ENCODE measurements at places on chromosomes 12 and 14.

GRCh38 chr14:49992901-49993339 lies 100.0 kb downstream of the ARF6 start:
- DNase-seq, result peak; percentile 76

GRCh38 chr14:54282849-54283248 lies 114.0 kb upstream of the CDKN3 start:
- no peak for DNase-seq

- peak; percentile 15 for DNase-seq
Observed at GRCh38 chr12:46839964-46840363, 14.2 kb upstream of the SLC38A4 start.

DNA sequence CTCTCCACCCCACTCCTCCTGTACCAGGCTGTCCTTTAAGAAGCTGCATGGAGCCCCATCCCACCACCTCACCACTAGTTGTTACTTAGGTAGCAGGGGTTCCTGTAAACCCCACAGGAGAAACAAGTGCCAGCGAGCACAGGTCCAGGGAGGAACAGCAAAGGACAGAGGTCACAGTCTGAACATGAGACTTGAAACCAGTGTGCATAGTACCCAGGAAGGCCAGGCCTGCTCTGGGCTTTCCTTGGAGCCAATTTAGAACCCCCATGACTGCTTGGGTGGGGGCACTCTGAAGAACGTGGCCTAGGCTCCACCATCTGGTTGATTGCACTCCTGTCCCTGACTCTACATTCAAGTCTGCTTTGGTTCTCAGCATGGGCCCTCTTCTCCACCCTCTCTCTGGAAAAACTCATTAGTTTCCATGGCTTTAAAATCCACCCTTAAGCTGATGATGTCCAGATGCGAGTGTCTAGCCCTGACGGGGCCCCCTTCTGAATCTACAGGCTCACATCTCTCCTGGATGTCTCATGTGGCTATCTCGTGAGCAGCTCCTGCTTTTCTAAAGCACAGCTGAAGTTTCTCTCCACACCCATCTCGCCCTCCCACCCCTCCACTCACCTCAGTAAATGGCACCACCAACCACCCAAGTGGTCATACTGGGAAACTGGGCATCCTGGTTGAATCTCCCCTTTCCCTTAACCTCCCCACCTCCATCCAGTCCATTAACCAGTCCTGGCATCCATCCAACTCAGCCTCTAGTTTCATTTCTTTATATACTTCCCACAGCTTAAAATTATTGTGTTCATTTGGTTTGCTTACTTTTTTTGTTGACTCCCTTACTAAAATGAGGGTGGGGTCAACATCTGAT lies 8.4 kb downstream of the KRT3 start:
- DNase-seq, result no peak

DNA sequence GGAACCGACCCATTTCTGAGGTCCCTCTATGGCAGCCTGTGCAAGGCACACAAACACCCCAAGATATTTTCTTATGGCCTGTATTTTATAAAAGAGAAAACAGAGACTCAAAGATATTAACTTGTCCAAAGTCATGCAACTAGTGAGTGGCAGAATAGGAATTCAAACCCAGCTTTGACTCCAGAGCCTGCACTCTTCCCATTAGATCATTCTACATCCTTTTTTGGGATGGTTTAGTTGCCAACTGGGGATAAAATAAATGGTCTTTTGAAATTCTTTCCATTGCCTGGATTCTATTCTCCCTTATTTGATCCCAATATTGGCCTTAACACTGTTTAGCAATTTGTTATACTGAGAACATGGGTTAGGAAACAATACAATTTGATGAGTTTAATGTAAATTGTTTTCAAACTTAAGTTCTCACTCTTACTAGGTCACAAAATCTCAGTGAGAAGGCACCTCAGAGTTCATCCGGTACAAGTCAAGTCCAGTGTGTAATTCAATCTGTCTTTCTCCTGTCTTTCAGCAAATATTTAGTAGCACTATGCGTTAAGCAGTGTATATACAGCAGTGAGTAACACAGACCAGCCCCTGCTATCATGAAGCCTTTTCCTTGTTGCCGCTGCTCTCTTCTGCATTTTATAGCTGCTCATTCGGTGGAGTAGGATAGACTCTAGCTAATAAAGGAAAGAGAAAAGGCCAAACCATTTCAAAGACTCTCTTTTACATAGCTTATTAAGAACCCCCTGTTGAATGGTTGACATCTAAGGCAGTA lies 162.1 kb upstream of the IFNG-AS1 start:
- peak; percentile 54 for DNase-seq

DNA sequence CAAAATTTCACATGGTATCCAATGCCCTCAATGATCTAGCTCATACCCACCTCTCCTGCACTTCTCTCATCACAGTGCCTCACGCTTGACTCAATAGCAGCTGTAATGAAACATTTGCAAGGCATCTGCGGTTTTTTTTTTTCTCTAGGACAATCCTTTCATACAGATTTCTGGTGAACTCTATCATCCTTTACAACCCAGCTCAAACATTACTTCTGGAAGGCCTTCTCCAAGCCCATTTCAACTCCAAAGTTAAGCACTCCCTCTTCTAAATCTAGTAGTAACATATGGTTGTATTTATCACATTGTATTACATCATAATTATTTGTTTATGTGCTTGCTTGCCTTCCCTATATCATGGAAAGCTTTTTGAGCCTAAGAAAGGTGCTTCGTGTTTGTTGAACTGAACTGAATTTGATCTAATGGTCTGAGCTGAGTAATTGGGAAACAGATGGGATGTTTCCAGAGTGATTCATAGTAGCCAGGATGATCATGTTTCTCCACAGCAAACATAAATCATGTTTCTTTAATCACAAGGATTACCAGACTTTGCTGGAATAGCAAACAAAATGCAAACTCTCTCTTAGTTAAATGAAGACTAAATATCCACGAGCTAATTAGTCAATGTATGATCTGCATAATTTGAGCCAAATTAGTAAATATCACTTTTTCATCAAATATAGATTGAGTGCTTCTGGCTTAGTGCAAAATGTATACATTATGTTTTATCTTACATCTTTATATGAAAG lies 14.3 kb downstream of the CFL2 start:
- DNase-seq, result peak; percentile 96

DNA sequence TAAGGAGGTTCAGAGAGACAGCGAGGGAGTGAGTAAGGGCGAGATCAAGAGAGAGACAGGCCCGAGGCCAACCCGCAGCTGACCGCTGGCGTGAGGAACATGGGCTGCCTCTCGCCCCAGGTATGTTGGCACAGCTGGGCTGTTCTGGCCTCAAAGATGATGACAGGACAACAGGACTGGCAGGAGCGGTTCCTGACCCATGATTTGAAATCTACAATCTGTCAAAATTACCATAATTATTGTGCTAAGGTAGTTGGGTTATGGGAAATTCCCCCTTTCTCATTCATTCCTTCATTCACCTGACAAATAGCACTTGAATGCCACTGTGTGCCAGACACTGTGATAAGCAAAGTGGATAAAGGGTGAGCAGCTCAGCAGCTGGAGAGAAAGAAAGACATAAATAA lies 5.1 kb upstream of the ENDOU start:
- no peak for DNase-seq

DNA sequence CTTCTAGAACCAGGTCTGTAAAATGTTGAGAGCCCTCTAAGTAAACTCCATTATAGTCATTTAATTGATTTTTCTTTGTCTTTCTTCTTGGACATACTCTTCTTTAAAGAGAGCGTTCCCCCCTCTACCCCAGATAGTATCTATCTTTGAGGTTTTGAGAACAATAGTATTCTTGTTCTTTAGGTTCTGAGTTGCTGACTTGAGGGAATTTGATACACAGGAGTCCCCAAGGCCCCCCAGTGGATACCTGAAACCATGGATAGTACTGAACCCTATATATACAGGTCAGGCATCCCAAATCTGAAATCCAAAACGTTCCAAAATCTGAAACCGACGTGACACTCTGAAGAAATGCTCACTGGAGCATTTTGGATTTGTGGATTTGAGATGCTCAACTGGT lies 65.5 kb downstream of the FUT8 start:
- no peak for DNase-seq

DNA sequence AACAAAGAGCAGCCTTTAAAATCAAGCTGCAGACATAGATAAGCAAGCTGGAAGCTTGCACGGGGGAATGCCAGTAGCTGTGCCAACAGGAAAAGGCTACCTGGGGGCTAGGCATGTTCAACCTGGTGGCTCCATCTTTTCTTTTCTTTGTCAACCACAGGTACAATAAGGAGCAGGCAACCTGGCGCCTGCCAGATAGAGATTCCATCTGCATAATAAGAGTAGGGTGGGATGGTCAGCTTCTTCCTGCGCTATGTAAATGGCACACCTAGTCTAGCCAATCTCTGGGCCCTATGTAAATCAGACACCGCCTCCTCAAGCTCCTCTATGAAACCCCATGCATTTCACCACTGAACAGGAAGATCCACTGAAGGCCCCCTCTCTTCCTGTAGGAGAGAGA lies 87.4 kb upstream of the PKP2 start:
- DNase-seq, result no peak

GRCh38 chr14:54638135-54638446 lies 71.2 kb downstream of the SAMD4A start:
- peak; percentile 91 for DNase-seq

- DNase-seq, result peak; percentile 72
Observed at GRCh38 chr12:15584366-15585041, 204.7 kb downstream of the EPS8 start.

GRCh38 chr12:122052285-122052684 lies 26.3 kb upstream of the MLXIP start:
- no peak for DNase-seq

DNA sequence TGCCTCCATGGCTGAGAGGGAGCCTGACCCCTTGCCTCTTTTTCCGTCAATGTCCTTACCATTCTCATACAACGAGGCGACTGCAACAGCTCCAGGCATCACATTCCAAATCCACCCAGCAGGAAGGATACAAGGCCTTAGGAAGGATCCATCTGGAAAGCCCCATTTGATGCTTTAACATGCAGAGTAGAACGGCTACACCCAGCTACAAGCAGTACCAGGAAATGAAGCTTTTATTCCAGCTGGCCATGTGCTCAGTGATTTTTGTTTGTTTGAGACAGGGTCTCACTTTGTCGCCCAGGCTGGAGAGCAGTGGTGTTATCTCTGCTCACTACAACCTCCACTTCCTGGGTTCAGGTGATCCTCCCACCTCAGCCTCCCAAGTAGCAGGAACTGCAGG lies 124.8 kb downstream of the TMEM132D start:
- no peak for DNase-seq

GRCh38 chr12:46944088-46944487 lies 118.3 kb upstream of the SLC38A4 start:
- DNase-seq, result peak; percentile 88

- DNase-seq, result peak; percentile 32
Observed at GRCh38 chr14:79193689-79194477, 1017.4 kb downstream of the DIO2 start.

- DNase-seq, result no peak
Observed at GRCh38 chr12:118650586-118650960, 274.2 kb downstream of the SUDS3 start.

GRCh38 chr14:36518031-36518585 lies 1.9 kb downstream of the NKX2-1 start:
- DNase-seq, result no peak

GRCh38 chr14:84095681-84096080 lies 1434.3 kb upstream of the FLRT2 start:
- DNase-seq, result no peak

GRCh38 chr12:94173660-94174265 lies 25.4 kb downstream of the PLXNC1 start:
- no peak for DNase-seq

DNA sequence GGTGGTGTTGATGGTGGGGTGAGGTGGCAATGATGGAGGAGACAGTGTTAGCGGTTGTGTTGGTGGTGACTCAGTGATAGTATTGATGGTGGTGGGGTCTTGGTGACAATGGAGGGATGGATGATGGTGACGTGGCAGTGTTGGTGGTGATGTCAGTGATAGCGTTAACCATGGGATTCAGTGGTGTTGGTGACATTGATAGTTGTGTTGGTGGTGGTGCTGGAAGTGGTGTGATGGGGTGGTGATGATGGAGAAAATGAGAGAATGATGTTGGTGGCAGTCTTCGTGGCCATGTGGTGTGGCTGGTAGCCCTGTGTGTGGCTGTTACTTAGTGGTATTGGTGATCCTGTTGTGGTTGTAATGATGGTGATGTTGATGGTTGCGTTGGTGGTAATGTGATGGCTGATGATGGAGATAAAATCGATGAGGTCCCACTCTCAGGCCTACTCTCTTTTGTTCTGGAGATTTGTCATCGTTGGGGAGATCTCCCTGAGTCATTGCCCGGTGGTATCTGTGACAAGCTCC lies 2.6 kb downstream of the DTX1 start:
- DNase-seq, result no peak

- DNase-seq, result peak; percentile 65
Observed at GRCh38 chr12:29783773-29784666, at the start of gene TMTC1. TSS of gene TMTC1 (minus strand) at chr12:29783942. CDS start at chr12:29783751, 191 bp downstream.

DNA sequence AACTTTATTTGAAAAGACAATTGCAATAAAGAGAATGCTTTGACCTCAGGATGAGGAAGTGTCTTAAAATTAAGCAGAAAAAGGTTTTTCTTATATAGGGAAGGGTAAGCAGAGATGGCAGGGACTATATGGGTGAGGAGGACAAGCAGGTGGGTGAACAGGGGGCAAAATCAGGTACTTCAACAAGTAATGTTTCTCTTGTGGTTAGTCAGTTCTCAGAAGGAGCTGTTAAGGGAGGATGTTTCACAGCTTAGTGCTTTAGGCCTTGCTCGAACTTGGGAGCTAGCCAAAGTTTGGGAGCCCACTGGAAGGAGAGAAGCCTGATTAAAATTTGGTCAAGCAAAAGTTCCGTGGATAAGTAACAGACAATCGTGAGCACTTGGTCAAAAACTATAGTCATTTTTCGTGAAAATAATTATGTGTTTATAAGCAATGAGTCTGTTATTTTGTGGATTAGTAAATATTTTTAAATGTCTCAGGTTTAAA lies 364.2 kb upstream of the TMPO start:
- DNase-seq, result no peak

- DNase-seq, result peak; percentile 29
Observed at GRCh38 chr12:57895389-57896114, 45.8 kb upstream of the ATP23 start.

GRCh38 chr14:98234208-98234607 lies 1037.8 kb downstream of the BCL11B start:
- DNase-seq, result no peak

GRCh38 chr14:75128596-75128990 lies 1.7 kb upstream of the NEK9 start:
- DNase-seq, result no peak

DNA sequence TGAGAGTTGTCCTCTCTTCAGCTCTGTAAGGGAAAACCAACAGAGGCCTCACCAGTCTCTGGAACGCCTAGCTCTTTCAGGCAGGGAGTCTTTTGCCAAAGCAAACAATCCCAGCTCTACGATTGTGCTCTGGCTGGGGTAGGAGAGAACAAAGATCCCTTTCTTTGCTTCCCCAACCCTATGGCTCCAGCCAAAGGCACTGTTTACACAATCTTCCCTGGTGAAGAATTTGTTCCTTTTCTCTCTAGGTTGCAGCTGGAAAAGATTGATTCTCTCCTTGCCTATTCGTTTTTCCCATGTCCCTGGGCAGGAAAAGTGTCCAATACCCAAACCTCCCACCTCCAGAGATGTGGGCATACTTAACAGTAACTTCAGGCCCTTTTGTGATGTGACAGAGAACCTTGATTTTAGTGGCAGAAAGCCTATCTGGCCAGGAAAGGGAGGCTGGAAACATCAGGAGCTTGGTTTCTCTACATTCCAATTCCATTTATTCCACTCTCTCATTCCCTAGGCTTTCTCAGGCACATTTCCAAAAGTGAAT lies 16.8 kb downstream of the ATP5MC2 start:
- no peak for DNase-seq

- peak; percentile 38 for DNase-seq
Observed at GRCh38 chr12:127342861-127343260, 924.1 kb upstream of the TMEM132C start.

GRCh38 chr12:66107451-66107915 lies 23.1 kb downstream of the LLPH start:
- peak; percentile 87 for DNase-seq
